ENCODE measurements at places on chromosomes 16 and 17. TPM values are rescaled to one million over a fixed set of nuclear protein-coding genes. Genes with fewer than 3 reads are reported as not detected.

DNA sequence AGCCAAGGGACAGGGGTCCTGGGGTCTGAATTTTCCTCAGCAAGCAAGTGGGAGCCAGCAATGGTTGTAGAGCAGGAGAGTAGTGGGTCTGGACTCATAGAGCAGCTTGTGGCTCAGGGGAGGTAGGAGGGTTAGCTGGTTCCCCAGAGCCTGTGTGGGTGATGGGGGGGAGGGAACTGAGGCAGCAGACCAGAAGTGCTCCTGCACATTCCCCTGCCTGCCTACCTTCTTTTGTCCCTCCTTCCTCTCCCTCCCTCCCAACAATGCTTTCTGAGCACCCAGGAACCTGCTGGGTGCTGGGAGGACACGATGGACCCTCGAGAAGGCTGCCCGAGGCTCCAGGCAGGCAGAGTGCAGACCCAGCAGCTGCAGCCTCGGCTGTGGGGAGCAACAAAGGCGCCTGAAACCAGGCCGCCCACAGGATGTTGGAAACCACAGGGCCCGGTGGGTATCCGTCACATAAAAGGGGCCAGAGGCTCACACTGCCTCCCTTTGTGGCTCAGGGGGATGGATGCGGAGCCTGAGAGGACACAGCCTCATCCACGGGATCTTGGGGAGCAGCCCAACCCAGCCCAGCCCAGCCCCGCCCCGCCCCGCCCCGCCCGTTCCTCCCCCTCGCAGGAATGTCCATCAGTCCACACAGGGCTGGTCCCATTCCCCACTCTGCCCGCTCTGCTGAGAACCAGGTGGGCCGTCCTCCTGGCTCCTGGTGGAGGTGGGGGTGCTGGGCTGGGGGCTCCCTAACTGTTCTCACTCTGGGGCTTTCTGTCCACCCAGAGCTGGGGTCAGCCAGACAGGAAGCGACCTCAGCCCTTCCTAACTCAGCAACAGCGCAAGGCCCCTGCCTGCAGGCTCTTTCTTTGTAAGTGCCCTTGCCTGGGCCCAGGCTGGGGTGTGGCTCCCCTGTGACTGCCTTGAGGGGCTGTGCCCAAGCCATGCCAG, 1.7 kb upstream of the NLRC3 start:
- peak; percentile 19 for DNase-seq

GRCh38 chr17:53719229-53719628, 103.5 kb upstream of the KIF2B start:
- DNase-seq: peak; percentile 31

GRCh38 chr17:45663772-45664171, 120.3 kb upstream of the CRHR1 start:
- DNase-seq: no peak

GRCh38 chr16:1194665-1195392, 30.2 kb downstream of the TPSG1 start:
- DNase-seq: no peak

DNA sequence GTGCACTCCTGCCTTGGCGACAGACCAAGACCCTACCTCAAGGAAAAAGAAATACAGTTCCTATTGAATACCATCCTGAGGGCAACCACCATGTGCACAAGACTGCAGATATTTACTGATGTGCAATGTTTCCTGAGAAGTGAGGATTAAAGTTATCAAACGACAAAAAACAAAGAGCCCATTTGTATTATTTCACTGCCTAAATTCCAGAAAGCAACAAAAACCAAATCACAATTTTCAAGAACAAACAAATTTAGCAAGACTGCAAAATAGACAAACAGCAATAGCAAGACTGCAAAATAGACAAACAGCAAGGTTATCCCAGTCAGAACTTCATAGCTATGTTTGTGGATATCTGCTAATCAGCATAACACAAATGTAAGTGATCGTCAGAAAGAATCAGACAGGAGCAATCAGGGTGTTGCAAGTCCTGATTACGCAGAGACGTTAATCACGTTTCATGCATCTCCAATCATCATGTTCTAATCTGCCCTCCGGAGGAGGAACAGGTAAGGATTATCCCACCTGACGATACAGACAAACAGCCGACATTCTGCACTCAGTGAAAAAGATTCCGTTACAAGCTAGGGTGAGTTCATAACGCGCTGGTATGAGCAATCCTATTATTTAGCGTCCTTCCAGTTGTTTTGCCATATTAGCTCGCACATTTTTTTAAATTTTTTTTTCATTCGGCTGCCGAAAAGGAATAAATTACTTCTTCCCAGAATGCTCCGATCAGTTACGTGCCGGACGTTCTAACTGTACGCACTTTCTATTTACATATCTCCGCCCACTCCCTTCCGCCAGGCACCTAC, 2.9 kb downstream of the TMEM107 start:
- peak; percentile 99 for DNase-seq

GRCh38 chr17:10031127-10031526, 126.1 kb upstream of the RCVRN start:
- DNase-seq: no peak

- no peak for DNase-seq
These were observed 4.8 kb downstream of the SLC6A4 start for GRCh38 chr17:30230596-30231125.

GRCh38 chr17:31074772-31075555, 19.8 kb upstream of the NF1 start:
- peak; percentile 9 for DNase-seq

DNA sequence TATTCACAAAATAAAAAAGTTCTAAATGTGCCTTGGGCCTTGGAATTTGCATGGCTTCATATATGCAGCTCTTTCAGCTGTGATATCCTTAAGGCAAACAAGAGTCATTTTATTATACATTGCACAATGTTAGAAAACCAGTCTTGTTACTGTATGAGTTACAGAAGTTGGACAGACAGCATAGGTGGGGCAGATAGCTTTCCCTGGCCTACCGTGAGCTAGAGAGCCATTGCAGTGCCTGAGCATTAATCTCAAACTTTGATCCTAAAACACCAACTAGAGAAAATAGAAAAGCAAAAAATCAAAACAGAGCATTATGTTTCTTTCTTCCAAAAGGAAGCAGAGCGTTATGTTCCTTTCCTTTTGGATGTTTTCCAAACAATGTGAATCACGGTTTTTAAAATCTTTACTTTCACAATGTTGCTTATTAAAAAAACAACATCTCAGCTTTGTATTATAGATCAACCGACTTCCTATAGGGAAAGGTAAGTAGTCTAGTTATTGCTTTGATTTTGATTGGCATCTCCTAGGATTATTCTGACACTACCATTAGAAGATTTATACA, 32.2 kb downstream of the ARHGAP44 start:
- peak; percentile 0 for DNase-seq

DNA sequence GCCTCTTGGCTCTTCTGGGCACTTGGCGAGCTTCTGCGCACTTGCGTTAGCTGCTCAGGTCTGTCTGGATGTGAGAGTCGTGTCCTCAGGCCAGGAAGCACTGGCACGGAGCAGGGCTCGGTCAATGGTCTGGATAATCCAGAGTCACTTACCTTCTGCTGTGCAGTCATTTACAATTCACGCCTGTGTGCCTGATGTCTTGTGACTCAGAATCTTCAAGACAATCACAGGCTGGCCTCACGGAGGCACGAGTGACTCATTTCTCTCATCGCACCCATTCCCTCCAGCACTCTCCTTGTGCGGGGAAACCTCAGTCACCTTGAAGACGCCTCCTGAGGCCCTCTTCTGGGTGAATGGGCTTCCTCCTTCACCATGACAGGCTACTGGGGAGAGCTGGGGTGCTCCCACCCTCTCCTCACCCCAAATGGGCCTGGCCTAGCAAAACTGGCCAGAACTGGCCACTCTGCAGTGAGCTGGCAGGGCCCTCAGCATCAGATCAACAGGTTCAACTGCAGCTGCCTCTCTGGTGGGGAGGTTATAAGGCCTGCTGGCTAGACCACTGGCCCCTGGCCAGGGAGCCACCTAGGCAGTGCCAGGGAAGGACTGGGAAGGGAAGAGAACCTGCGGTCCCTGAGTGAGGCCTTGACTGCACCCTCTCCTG, 1.9 kb upstream of the CAPN15 start:
- DNase-seq: peak; percentile 89

HEATR9 gene
- total RNA-seq: not detected

FSCN2 gene
- total RNA-seq: 0.29 TPM

DNA sequence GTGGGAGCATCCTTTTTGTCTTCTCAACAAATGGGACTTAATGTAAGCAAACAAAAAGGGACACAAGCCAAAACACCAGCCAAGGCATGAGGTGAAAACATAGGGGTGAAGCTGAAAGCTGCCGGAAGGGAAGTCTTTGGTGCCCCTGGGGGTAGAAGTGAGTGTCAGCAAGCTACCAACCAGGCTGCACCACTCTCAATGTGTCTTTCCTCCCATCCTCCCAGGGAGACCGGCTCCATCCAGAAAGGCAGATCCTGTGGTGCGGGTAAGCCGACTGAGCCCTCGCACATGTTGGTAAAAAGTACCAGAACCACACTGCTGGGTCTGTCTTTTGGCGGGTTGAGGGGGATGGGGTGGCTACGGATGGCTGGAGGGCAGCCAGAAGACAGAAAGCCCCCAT, 52.0 kb upstream of the SREBF1 start:
- no peak for DNase-seq

GRCh38 chr16:25052151-25052511, 37.0 kb upstream of the ARHGAP17 start:
- DNase-seq: no peak

- no peak for DNase-seq
These were observed 3.1 kb upstream of the WWOX start for GRCh38 chr16:78096386-78096785.

DNA sequence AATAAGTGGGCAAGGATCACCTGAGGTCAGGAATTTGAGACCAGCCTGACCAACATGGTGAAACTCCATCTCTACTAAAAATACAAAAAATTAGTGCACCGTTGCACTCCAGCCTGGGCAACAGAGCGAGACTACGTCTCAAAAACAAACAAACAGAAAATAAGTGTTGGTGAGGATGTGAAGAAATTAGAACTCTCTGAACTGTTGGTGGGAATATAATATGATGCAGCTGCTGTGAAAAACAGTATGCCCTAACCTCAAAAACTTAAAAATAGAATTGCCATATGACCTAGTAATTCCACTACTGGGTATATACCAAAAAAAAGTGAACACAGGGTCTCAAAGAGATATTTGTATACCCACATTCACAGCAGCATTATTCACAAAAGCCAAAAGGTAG, 26.1 kb downstream of the GLG1 start:
- peak; percentile 79 for DNase-seq

- DNase-seq: no peak
These were observed 9.8 kb upstream of the SLC6A2 start for GRCh38 chr16:55645986-55646385.

DNA sequence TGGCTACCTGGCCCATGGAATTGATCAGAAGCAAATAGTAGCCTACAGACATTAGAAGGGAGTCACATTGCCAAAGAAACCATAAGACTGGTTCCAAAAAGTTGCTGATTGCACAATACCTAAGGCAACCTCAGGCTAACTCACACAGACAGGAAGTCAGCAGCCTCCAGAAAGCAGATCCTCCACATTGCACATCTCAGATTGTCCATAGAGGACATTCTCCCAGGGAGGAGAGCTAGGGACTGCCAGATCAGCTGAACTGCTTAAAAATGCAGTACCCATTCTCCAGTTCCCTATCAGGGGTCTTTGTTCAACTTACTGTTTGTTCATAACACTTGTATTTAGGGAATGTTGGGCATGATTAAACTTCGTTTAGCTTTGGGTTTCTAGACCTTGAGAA, 4.2 kb downstream of the CCL3 start:
- no peak for DNase-seq

C17orf78 gene
- not detected for total RNA-seq

- DNase-seq: no peak
These were observed 102.0 kb upstream of the CDH5 start for GRCh38 chr16:66264311-66265047.

DNA sequence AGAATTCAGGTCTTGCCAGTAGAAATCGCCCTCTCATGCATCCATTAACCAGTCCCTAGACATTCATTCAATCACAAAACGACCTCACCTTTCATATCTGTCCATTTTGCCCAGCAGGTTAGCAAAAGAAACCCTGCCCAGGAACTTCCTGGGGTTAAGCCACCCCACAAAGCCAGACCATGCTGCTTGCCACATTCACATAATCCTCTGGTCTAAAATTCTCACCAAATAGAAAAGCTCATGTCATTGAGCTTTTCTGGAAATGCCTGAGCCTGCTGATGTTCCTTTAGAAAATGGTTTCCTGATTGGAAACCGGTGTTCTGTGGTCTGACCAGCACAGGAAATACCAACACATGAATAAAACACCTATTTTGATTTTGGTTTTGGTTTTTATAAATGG, 21.6 kb upstream of the DYNLRB2 start:
- DNase-seq: no peak

GNG13 gene
- not detected for total RNA-seq

MYLK3 gene
- not detected for total RNA-seq

ACOX1 gene
- total RNA-seq: 36.2 TPM

GRCh38 chr16:84426804-84427203, 58.5 kb downstream of the ATP2C2 start:
- DNase-seq: no peak

PRPF8 gene
- total RNA-seq: 108 TPM

- DNase-seq: no peak
These were observed 13.4 kb downstream of the CBFA2T3 start for GRCh38 chr16:88963583-88963982.

DNA sequence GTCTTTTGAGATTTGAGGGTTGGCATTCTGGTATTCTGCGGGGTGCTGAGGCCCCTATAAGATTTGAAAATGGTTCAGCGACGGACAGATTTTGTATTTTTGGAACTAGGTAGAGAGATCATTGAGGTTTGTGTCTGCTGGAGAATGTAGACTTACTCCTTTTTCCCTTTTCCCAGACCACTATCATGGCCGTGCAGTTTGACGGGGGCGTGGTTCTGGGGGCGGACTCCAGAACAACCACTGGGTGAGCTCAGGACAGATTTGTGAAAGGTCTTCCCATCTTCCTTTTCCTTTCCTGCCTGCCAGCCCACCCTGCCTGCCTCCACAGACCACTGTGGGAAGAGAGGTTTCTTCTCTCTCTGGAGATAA, 572 bp downstream of the PSMB6 start:
- peak; percentile 29 for DNase-seq

SCGB1C2 gene
- not detected for total RNA-seq

DNA sequence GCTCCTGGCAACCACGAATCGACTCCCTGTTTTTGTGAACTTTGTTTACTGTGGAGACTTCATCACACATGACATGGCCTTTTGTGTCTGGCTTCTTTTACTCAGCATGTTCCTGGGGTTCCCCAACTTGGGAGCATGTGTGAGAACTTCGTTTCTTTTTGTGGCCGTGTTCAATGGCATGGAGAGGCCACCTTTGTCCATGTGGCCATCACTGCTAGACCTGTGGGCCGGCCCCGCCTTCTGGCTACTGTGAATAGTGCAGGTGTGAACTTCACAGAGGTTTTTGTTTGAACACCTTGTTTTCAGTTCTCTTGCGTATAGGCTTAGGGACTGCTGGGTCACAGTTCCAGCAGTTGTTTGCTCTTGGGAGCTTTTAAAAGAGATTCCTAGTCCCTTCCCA, 5.7 kb upstream of the SLC38A8 start:
- no peak for DNase-seq

GRCh38 chr17:72306037-72306436, 185.2 kb downstream of the SOX9 start:
- DNase-seq: peak; percentile 48
